ENCODE measurements at places on chromosomes 3 and 15.

DNA sequence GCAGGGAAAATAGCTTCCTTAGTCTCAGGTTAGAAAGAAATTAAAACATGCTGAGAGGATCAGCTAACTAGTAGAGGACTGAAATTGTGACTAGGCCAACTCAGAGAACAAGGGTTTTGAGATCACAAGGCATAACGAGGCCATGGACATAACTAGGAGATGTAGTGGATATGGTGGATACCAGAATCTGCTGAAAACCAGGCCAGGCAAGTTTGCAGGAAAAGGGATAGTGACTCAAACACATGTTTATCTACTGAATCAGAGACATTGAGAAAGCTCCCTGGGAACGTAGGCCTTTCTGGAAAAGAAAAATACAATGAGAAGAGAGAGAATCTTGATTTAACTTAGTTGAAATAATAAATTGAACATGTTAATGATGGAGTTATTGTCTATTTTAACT lies 326.5 kb upstream of the GBE1 start:
- no peak for DNase-seq

GRCh38 chr3:10088256-10088655 lies 19.8 kb downstream of the FANCD2OS start:
- no peak for DNase-seq

- DNase-seq = no peak
Observed at GRCh38 chr3:65672871-65673815, 365.6 kb downstream of the MAGI1 start.

DNA sequence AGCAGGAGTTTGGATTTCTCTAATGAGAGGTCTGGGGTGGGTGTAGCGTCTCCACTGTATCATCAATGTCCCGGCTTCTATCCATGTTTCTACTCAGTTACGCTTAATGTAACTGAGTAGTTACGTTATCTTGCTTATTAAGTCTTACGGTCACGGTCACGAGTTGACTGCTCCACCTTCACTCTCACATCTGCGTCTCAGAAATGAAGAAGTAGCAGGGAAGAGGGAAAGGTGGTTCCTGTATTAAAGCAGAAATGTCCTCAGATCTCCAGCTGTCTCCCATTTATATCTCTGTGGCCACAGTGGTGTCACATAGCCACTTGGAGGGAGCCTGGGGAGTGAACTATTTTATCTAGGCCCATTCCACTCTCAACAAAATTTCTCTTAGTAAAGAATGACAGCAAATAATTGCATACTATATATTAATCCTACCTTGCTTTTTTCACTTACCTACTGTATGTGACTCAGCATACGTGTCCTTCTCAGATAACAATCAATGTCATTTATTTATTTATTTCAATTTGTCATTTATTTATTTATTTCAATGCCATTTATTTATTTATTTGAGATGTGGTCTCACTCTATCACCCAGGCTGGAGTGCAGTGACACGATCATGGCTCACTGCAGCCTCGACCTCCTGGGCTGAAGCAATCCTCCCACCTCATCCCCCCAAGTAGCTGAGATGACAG lies 39.7 kb upstream of the RNU6-1 start:
- DNase-seq = no peak

- no peak for DNase-seq
Observed at GRCh38 chr3:62712746-62713145, 162.5 kb downstream of the CADPS start.

Data from activated T-helper 1 cell treated with anti-CD3 and anti-CD28 coated beads, Interleukin-12 subunit alpha, Interleukin-12 subunit beta, Interleukin-2, Interleukin-4 antibody, amounts not matched to agents 30 ng/mL and 10 ng/mL and 1 ng/mL, durations not matched to agents 14 hours and 24 hours and 36 hours (primary cell).